ENCODE measurements at places on chromosomes 2 and 18. TPM values are rescaled to one million over a fixed set of nuclear protein-coding genes. Genes with fewer than 3 reads are reported as not detected.

Gene RGPD4
- total RNA-seq = not detected

Gene CDH19
- total RNA-seq = 0.94 TPM

- peak; percentile 79 for DNase-seq
Measured at GRCh38 chr2:143936848-143937722, 582.8 kb downstream of the ZEB2 start.

- DNase-seq = no peak
Measured at GRCh38 chr2:204170411-204170810, 233.8 kb downstream of the ICOS start.

DNA sequence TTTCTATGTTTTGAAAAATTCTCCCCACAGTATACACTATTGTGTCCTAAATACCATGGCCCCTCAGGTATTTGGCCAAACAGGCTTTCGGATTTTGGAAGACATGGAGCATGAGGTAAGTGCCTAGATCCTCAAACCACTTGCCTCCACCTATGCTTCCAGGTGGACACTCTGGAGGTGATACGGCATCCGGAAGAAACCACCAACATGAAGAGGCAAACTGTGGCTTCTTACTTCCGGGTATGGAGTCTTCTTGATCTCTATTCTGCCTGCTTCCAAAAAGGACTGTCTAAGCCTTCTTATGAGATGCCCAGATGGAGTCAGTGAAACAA is 252.0 kb upstream of the SP5 start:
- no peak for DNase-seq

- DNase-seq = no peak
Measured at GRCh38 chr2:177175917-177176668, 36.5 kb upstream of the HNRNPA3 start.

Gene SCYGR4
- total RNA-seq = not detected
